MV-4-11 (cell line): ENCODE measurements at places on chromosomes 2 and 18.
A peak's percentile ranks its signal among the peaks of the same experiment; 100 is the strongest.

GRCh38 chr2:19664646-19665045 is 237.1 kb downstream of the TTC32 start:
- no peak for DNase-seq

GRCh38 chr2:136468799-136469369 is 296.5 kb upstream of the THSD7B start:
- DNase-seq: no peak

DNA sequence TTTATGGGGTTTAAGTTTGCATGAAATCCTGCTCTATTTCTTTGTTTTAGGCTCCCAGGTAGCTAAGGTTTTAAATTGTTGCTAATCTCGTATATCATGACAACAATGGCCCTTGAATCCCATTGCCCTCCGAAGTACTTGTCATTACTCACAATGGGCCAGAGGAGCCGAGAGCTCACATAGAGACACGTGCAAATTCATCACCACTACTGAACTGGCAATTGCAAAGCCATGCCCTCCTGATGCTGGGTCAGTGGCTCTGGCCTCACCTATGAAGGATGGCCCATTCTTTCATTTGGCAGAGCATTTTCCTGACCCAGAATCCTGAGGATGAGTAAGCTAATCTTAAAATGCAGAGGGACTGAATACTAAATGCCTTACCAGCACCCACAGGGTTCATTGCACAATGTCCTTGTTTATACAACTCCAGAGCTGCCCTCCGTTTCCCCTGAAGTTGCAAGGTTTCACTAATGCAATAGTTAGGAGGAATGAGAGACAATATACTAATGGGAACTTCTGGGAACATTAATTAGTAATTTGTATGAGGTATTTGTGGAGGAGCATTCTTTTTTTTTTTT is 71.6 kb upstream of the GAREM1 start:
- no peak for DNase-seq

DNA sequence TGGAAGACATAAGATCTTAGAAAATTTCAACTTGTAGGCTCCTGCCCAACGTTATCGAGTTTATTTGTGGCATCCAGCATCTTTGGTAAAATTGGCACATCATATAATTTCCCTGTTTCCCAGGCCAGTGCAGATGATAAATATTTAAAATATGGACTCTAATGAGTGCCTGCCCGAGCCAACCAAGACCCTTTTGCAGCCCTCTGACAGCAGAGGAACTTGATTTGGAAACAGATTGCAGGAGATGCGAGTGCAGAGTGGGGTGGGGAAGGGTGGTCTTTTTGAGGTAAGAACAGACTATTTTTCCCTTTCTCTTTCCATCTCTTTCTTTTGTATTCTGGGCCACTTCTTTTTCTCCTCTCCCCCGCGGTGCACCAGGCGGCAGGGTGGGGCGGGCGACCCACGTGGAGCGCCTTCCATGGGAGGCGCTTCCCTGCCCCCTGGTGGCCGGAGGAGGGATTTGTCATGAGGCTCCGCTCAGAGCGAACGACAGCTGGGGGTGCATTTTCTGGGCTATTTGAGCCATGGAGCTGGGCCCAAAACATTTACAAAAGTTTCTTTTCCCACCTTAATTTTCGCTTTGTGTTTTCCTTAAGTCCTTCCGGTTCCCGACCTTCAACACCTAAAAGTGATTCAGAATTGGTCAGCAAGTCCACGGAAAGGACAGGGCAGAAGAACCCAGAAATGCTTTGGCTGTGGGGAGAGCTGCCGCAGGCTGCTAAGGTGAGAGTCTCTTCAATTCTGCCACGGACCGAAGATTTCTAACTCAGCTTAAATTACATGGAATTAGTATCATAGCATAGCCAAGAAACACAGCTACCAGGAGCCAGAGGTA is 32.7 kb downstream of the LPIN1 start:
- peak; percentile 52 for DNase-seq

DNA sequence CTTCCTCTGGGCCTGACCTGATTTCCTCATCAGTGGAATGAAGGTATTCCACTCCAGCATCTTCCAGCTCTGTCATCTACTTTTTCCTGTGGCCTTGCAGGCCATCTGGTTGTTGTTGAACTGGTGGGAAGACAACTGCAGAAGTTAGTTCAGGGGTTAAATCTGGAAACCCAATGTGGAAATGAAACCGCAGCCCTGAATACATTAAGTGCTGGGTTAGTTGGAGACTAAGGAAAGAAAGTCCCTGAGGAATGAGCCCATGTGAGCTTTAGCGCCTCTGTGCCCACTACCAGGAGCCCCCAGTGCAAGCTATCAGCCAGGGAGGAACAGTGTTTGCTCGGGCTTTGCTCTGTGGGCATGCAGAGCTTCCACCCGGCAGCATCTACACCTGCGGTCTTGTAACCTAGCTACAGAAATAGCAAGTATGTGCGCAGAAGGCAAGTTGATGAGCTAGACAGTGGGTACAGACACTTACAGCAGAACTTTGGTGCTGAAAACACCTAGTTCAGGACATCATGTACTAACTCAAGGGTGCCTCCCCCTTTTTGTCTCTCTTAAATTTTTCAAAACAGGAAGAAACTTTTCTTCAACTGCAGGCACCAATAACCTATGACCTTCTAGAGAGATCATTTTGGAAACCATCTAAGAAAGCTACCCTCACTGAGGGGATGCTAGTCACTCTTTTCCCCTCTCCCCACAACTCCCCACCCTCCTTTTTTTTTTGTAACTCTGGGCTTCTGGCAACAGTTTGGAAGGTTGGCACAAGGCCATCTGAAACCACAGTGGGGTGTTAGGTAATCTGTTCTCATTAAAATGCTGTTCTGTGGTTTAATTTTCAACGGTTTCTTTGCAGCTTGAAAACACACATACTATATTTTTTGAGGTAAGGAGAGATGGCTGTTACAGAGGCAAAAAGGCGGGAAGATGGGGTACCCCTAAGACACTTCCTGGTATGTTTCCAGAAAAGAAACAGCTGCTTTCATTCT is 18.3 kb upstream of the CXCR4 start:
- peak; percentile 98 for DNase-seq

GRCh38 chr2:214034417-214034816 is 376.4 kb upstream of the VWC2L start:
- no peak for DNase-seq

- DNase-seq: no peak
Observed at GRCh38 chr18:43061816-43062215, 53.7 kb downstream of the RIT2 start.

DNA sequence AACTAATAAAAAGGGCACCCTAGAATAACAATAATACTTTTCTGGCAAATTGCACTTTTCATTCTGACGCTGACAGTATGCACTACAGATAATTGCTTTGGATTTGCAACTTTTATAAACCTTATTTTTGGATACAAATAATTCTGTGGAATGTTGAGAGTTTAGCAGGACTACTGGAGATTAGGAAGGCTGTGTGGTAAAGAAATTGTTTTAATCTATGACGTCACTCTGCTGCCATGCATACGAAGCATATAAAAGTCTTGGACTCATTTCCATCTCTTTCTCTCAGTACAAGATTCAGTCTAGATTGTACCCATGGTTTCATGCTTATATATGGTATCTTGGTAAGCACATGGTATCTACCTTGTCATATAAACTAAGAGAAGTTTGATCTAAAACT is 28.1 kb upstream of the ZCCHC2 start:
- DNase-seq: no peak

- no peak for DNase-seq
Observed at GRCh38 chr18:68848242-68848641, 50.4 kb downstream of the CCDC102B start.

GRCh38 chr2:187959821-187960220 is 331.9 kb upstream of the GULP1 start:
- DNase-seq: peak; percentile 60

DNA sequence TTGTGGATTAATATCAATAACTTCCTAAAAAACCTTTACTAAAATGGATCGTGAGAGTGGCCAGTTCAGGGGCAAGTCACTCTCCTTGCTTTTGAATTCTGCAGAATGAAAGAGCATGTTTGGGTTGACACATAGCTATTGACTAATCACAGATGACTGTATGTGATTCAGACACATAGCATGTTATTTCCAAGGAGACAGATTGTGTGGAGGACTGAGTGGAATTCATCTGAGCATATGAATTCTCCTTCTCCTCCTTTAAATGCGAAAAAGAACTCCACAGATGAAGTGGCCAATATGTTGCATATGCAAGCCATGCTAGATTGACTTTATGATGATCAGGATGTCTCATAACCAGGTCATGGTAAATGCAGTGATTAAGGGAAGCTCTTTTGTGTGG is 249.4 kb upstream of the FAM98A start:
- DNase-seq: no peak

DNA sequence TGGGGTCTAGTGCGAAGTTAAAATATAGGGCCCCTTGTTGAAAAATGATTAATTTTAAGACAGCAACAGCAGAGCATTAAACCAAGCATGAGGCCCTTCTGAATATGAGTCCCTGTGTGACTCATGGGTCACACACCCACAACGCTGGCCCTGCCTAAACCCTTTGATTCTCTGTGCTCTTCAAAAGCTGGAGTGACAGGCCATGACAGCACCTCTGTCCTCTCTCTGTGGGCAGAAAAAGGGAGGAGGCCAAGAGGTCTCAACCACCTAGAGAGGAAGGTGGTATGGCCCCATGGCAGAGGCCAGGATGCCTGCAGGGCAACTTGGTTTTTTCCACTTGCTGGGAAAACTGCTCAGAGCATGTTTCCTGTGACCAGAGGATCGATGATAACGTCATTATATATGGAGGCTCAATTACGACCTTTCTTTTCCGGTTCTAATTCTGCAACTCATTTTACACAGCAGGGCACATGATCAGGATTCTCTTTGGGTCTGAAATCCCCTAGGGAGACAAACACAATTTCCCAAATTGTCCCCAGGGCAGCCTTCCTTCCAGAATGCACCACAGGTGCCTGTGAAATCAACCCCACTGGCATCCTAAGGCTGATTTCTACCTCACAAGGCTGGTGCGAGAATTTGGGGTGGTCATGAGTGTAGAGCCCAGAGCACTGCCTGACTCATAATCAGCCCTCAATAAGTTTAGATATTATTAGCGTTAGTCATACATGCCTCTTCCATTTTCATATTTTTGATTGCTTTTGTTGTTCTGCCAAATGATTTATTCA is 102.0 kb upstream of the PPP1CB start:
- no peak for DNase-seq

GRCh38 chr2:98346311-98347236 is at the start of gene CNGA3:
Gene CNGA3 (plus strand): TSS chr2:98346456. CDS start chr2:98369976, 23,520 bp downstream.
- no peak for DNase-seq

DNA sequence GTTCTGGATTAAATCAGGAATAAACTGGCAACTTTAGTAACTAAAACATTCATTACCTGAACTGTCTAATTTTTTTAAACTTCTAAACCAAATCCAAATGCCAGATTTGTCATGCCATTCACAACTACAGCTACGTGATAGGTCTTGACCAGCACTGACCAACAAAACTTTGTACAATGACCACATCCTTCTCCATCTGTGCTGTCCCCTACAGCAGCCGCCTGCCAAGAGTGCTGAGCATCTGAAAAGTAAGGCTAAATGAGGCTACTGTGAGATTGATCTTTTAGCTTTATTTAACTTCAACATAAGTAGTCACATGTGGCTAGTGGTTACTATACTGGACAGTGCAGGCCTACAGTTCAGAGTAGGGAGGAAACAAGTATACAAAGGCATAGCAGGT is 7.6 kb downstream of the FAM168B start:
- no peak for DNase-seq

GRCh38 chr18:71125581-71125980 is 836.7 kb downstream of the SOCS6 start:
- no peak for DNase-seq

DNA sequence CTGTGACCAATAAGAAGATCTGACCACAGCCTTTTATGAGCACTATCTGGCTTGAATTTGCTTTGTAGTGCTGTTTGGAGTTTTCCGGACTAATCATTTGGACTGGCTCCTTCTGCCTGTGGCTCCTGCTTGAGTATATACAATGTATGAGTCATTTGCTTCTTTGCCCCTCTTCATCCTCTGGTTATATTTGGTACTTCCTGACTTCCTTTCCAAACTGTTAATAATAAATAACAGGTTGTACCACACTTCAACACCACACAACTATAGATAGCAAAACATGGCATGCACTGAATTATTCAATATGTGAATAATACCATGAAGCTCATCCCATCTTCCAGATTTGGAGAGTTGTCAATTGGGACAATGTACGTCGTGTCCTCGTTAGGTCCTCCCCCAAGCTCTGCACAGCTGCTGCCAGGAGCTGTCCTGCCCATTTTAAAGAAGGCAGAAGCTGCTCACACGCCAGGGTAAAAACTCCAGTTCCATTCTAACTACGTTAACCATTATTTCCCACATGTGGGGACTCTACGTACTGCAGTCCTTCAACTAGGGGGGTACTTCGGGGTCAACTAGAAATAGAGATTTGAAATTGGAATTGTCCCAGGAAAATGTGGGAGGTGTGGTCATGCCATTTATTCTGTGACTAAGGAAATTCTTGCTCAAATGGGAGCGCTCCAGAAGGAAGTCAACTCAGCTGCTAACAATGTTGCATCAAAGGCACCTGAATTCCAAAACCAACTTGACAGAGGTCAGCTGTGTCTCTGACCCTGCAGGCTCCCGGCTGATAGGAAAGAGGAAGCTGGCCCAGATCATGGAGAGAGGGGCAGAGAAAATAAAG is 38.1 kb downstream of the ST8SIA5 start:
- no peak for DNase-seq

- DNase-seq: no peak
Observed at GRCh38 chr18:62612776-62613175, 90.0 kb downstream of the ZCCHC2 start.

- DNase-seq: no peak
Observed at GRCh38 chr2:23595601-23596251, 210.7 kb downstream of the KLHL29 start.

DNA sequence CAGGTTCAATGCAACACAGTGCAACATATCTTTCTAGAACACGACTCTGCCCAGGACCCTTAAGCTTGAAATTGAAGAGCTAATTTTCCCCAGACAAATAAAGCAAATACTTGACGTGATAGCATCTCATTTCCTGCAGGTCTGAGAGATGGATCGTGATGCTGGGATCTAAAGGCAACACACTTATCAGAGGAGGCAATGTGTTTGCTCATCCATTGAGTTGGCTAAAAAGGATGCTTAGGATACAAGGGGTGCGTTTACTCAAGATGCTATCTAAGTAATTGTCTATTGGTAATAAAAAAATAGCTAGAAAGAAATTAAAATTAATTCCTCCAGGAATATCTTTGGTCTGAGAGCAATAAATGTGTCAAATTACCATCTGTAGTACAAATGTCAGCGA is 129.0 kb downstream of the SOCS6 start:
- DNase-seq: no peak

DNA sequence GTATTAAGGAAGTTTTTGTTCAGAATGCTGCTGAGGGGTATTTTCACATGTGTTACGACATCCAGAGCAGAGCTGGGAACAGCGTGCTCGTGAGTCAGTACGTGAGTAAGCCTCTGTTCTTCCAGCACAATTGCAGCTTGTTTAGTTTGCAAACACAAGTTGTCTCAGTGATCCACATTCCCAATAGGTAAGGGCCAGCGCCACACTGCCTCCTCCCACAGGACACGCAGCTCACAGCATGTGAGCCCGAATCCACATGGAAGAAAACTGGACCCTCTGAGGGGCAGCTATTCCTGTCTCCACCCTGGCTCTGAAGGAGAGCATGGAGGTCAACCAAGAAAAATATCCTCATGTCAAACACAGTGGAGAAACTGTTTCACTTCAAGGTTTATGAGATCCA is 173.9 kb upstream of the PID1 start:
- DNase-seq: peak; percentile 42
